ENCODE measurements at places on chromosomes 6 and 20. TPM values are rescaled to one million over a fixed set of nuclear protein-coding genes. Genes with fewer than 3 reads are reported as not detected.

TSBP1 gene
- not detected for total RNA-seq

NKAIN4 gene
- 5.2 TPM for total RNA-seq

STX11 gene
- 2.0 TPM for total RNA-seq

HLA-DQB1 gene
- total RNA-seq = not detected

POM121L2 gene
- total RNA-seq = not detected

BPIFB4 gene
- not detected for total RNA-seq

BHLHE23 gene
- total RNA-seq = not detected

SLC12A5 gene
- 14.0 TPM for total RNA-seq

PDYN gene
- not detected for total RNA-seq

BACH2 gene
- total RNA-seq = 0.64 TPM

STK38 gene
- 15.9 TPM for total RNA-seq

MOXD1 gene
- total RNA-seq = 1.9 TPM

TENT5A gene
- total RNA-seq = 0.82 TPM

OXT gene
- not detected for total RNA-seq

SLC16A10 gene
- total RNA-seq = 0.56 TPM

EGFL8 gene
- total RNA-seq = 1.5 TPM

COL21A1 gene
- 0.76 TPM for total RNA-seq

VTA1 gene
- 41.1 TPM for total RNA-seq

CLPSL1 gene
- not detected for total RNA-seq

BIRC7 gene
- total RNA-seq = 1.7 TPM

HCRTR2 gene
- not detected for total RNA-seq

ECT2L gene
- total RNA-seq = not detected
